ENCODE measurements at places on chromosomes 1 and 21. TPM values are rescaled to one million over a fixed set of nuclear protein-coding genes. Genes with fewer than 3 reads are reported as not detected.

DNA sequence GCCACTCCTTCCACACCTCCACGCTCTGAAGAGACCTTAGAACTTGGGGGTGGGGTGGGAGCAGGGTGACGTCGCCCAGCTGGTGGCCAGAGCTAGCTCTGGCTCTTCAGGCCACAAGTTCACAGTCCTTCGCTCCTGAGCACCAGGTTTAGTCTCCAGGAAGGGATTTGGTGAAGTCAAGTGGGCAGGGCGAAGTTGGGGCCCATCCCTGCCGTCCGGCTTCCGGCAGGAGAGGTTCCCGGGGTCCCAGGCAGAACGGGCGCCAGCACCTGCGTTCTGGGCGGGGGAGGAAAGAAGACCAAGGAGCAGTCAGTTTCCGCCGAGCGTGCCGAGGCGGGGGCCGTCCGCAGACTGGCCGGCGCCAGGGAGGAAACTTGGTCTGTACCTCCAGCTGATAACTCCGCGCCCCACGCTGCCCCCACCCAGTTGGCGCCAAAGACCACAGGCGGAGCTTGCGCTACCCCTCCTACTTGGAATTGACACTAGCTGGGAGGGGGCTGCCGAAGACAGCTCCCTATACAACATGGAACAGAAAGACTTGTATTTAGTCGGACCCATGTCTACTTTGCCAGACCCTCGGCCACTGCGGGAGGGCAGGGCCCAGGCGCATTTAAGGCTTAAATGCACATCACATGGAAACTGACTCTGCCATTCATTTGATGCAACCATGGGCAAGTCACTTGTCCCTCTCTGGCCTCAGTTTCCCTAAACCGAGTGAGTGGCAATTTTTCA lies 995 bp downstream of the ID3 start:
- peak; percentile 66 for DNase-seq

AK5 gene
- polyA plus RNA-seq: 0.14 TPM

YIPF1 gene
- polyA plus RNA-seq: 23.1 TPM

DNA sequence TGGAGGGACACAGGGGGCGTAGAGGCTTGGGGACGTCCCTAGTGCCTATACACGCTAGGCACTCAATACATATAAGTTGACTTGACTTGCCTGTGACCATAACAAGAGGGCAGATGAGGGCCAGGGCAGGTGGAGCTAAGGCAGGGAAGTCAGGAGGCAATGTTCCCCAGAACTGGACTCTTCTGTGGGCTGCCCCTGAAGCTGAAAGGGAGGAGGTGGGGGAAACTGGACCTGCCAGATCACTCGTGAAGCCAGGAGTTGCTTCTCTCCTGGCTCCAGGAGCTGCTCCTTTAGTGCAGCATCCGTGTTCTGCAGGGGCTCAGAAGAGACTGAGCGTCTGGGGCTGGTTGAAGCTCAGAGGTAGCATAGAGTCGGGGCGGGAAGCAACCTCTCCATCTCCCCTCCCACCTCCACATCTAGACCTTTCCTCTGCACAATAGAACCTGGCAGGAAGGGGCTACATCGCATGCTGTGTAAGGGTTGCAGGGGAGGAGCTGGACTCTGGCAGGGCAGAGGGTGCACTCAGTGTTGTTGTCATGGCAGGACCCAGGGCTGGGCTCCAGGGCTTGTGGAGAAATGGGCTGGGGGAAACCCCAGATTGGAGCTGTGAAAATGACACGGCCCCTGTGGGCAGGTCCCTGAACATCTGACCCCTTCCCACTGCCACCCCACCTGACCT lies 2.9 kb upstream of the SEMA4A start:
- peak; percentile 28 for DNase-seq

KCNE2 gene
- polyA plus RNA-seq: 0.13 TPM

Measured in psoas muscle (tissue), 8 donors.